Renal cortical epithelial cell (primary cell): ENCODE measurements at places on chromosomes 4 and X. TPM values are rescaled to one million over a fixed set of nuclear protein-coding genes. Genes with fewer than 3 reads are reported as not detected.

ZNF182 gene
- total RNA-seq = 3.3 and 10.0 TPM in 2 replicates

RBMX gene
- total RNA-seq = 193 and 202 TPM in 2 replicates

HTN3 gene
- total RNA-seq = not detected in 2 replicates

RPS6KA6 gene
- 1.2 and 10.1 TPM in 2 replicates for total RNA-seq

RPA4 gene
- total RNA-seq = 0.17 and 0.65 TPM in 2 replicates

CDKL2 gene
- 7.3 and 15.8 TPM in 2 replicates for total RNA-seq

LEF1 gene
- total RNA-seq = 0.52 and 18.6 TPM in 2 replicates

OTC gene
- total RNA-seq = not detected in 2 replicates

GPR82 gene
- total RNA-seq = not detected in 2 replicates

SPANXD gene
- total RNA-seq = not detected in 2 replicates

HTR2C gene
- total RNA-seq = not detected in 2 replicates

PROM1 gene
- total RNA-seq = 61.6 and 98.4 TPM in 2 replicates

CMC4 gene
- 9.4 and 10.2 TPM in 2 replicates for total RNA-seq

EGF gene
- total RNA-seq = 0.65 and 1.7 TPM in 2 replicates

MAGEB2 gene
- not detected in 2 replicates for total RNA-seq

SMIM14 gene
- total RNA-seq = 45.3 and 89.7 TPM in 2 replicates

MTMR8 gene
- total RNA-seq = 1.1 and 1.4 TPM in 2 replicates

ATP7A gene
- total RNA-seq = 6.6 and 14.1 TPM in 2 replicates

KDR gene
- 0.17 and 0.30 TPM in 2 replicates for total RNA-seq

ADGRG2 gene
- total RNA-seq = 0.15 TPM in 1 of 2 replicates, not detected in the other

ARHGEF38 gene
- total RNA-seq = 0.69 and 11.7 TPM in 2 replicates

SPANXN4 gene
- total RNA-seq = not detected in 2 replicates
